H9 (cell line): ENCODE measurements at places on chromosomes 2 and 18.

- DNase-seq = no peak
These were observed 1751.3 kb upstream of the LRRTM1 start for GRCh38 chr2:82055846-82056245.

DNA sequence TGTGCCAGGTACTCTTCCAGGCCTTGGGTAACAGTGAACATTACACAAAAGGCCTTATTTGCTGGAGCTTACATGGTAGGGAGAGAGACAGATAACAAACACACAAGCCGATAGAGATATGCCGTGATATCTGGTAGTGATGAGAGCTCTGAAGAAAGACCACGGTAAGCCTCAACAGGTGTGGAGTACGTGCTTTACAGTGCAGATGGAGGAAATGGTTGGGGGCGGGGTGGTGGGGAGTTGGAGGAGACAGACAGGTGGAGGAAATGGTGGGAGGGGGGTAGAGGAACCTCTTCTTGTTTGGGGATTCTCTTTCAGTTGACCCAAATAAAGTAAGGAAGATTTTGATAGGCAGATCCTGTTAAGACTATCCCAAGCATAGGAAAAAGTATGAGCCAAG, 141.1 kb upstream of the ALPP start:
- DNase-seq = no peak

DNA sequence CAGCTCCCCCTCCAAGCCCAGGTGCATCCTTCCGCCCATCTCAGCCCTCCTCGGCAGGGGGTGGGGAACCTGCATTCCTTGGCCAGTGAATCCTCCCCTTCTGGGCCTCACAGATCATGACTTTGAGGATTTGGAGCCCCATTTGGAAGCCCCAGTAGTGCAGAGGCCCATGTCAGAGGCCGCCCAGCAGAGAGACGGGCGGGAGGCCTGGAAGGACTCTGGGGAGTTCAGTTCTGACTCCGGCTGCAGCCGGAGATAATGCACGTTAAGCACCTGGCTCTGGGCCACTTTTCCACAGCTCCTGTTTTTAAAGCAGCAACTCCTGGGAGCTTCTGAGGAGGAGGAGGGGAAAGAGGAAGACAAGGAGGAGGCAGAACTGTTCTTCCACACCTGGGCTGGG, 14.9 kb downstream of the ATOH8 start:
- DNase-seq = no peak

DNA sequence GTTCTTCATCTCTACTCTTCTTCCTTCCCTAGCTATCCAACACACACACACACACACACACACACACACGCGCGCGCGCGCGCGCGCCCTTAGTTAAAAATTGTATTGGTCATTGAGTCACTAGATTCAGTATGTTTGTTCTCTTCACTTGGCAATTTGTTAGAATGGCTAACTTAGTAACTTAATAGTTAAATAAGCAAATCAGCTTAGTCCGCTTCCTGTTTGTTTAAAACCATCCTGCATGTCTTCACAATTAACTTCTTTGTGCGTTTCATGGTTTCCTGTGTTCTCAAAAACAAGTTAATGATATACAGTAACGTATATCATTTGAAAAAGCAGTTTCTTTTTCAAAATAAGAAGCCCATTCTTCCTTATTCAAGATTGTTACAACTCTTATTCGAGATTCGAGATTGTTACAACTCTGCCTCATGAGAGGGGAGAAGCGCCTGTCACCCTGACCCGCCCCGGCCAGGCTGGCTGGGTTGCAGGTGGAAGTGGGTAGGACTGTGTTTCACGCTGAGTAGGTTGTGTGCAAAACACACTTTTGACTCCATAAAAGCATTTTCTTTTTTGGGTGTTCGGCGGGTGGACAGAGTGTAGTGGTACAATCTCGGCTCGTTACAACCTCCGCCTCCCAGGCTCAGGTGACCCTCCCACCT, 9.5 kb upstream of the CNNM3 start:
- DNase-seq = no peak

- DNase-seq = no peak
These were observed 59.3 kb upstream of the TCF4 start for GRCh38 chr18:55647331-55647730.

DNA sequence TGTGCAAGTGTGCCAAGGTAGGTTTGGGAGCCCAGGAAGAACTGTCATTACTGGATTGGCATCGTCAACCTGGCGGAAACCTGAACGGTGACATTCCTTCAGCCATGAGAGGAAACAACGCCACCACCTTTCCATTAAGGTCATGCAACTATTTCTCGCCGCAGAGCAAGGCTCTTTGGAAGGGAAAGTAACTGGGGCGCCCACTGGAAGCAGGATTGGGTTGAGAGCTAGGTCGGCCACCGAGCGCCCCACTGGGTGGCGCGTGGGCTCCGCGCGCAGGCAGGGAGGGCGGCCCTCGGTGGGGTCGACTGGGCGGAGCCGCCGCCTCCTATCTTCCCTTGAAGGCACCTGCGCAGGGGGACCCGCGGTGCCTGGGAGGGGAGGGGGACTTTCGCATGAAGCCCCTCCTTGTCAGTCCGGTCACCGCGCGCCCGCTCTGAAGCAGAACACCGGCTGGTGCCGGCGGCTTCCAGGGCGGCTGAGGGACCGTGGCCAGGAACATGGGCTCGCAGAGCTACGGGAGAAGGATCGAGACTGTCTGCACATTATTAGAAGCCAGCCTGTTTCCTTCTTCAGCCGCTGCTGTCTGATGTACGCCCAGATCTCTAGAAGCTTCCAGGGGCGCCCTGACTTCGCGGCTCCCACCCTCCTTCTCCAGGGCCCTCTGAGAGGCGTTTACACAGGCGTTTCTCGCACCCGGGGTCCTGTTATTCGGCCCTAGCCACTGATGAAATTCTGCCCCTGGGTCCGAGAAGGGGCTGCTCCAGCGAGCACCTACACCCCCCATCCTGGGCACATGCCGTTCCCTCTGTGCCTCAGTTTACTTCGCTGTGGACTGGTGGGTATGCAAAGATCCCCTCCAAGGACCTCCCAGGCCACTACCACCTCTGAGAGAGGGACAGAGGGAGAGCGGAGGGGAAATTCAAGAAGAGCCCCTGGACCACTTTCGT, 27.3 kb upstream of the MAL start:
- DNase-seq = peak; percentile 37

GRCh38 chr18:44290366-44290977, 390.2 kb upstream of the SETBP1 start:
- DNase-seq = no peak

- no peak for DNase-seq
These were observed 34.2 kb downstream of the NPAS2 start for GRCh38 chr2:100853909-100854810.

DNA sequence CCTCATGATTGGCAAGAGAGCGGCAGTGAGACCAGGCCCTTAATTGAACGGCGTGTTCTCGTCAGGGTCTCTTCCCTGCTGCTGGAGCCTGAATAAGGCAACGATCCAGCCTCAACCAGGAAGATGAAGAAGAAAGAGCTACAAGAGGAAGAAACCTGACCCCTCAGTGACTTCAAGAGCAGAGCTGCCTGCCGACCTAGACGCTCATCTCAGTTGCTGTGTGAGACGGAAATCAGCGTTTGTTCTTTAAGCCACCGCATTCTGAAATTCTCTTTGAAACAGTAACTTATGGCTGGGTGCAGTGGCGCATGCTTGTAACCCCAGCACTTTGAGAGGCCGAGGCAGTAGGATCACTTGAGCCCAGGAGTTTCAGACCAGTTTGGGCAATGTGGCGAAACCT, 29.6 kb upstream of the KCNG3 start:
- peak; percentile 39 for DNase-seq

DNA sequence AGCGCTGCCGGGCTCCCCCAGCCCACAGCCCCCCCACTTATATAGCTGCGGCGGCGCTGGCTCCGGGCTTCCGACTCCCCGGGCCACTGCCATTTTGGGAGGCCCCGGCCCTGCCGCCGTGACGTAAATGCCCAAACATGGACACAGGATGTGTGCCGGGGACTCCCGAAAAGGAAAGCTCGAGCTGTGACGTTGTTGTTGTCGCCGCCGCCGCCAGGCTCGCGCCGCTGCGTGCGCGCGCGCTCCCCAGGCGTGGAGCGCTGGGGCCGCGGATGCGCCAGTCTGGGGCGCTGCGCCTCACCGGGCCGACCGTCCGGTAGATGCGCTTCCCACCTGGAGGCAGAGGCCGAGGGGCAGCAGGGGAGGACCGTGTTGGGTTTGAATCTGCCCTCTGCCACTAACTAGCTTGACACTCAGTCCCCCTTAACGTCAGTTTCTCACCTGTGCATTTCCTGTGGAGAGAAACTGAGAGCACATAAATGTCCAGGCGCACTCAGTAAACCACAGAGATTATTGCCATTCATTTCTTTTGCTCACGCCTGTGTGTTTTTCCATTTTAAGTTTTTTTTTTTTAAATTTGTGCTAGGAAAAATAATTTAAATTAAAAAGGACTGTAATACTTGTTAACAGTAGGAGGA, at the start of gene EGR4:
Gene EGR4, minus strand, starts transcription at position 15 of the 638 bp plus-strand sequence. CDS start 231 bp downstream, outside the sequence.
- peak; percentile 94 for DNase-seq

DNA sequence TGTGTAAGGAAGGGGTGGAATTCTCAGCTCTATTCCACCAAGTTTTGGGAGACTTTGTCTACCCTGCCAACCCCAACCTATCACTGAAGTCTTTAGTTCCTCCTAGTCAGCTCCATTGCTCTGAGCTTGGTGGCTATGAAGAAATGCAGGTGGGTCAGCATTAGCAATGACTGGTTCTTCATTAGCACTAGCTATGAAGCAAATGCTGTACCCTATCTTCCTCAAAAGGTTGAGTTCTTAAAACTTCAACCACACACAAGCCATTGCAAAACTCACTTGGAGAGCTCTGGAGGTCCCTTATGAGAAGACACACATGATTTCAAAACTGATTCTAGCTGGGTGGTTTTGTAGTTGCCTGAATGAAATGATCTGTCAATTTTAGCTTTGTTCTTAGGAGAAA, 193.8 kb downstream of the IKZF2 start:
- DNase-seq = no peak

- DNase-seq = no peak
These were observed 126.3 kb downstream of the XRCC5 start for GRCh38 chr2:216235462-216235861.

GRCh38 chr2:199130501-199130900, 327.2 kb downstream of the SATB2 start:
- DNase-seq = no peak

DNA sequence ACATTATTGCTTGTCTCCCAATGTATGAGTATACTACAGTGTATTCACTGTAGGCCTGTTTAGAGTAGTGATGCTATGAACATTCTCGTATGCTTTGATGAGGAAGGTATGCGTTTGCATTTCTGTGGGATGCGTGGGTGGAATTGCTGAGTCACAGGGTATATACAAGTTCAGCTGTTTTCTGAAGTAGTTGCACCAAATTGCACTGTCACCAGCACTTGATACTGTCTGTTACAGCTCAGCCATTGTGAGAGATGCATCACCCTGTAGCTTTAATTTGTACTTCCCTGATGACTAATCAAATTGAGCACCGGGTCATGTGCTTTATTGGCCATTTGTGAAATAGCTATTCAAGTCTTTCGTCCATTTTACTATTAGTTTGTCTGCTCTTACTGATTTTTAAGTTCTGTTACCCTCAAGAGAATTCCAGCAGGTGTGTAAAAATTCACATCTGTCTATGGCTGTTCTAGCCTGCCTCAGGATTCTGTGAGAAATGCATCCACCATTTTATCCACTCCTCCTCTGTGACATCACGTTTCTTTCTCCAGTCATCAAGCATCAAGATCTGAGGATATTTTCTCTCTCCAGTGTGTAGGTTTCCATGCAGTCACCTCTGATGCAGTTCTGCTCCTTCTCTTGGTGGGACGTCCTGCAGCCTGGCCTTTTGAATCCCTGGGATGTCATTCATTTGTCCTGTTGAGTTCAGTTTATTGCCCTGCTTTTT, 72.5 kb downstream of the DGKD start:
- no peak for DNase-seq

DNA sequence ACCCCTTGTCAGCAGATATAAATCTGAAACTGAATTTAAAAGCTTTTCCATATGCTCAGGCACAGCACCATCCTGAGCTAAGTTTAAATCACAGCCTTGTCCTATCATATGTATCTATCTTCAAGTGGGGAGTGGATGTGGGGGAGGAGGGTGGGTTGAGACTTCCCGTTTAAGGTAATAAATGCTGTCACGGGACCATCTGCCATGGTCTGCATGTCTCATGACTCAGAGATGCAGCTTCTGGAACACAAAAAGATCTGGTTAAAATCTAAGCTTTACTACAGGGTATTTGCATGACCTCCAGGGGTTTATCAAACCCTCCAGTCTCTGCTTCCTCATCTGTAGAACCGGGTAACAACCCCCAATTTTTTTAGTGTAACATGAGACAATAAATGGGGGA, 377.7 kb upstream of the ST6GAL2 start:
- no peak for DNase-seq

DNA sequence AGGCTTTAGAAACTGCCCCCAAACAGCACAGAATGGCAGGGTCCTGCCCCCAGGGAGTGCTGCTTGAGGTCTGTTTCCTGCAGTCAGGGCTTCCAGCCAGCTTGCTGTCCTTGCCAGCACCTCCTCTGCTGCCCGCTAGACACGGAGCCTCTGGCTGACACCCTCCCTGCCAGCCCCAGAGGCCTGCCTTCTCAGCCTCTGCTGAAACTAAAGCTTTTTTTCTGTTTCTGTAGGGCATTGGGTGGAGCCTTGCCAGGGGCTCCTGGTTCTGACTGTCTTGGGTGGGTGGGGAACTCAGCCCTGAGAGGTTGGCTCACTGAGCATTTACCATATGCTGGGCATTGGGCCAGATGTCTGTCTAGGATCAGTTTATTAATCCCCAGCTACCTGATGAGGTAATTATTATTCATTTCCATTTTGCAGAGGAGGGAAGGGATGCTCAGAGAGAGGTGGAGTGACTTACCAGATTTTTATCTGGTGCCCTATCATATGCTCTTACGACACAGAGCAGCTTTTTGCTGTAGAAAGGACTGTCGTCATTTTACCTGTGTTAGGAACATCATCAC, 35.4 kb downstream of the INPP4A start:
- no peak for DNase-seq

GRCh38 chr2:20604951-20605381, 45.9 kb downstream of the HS1BP3 start:
- no peak for DNase-seq

DNA sequence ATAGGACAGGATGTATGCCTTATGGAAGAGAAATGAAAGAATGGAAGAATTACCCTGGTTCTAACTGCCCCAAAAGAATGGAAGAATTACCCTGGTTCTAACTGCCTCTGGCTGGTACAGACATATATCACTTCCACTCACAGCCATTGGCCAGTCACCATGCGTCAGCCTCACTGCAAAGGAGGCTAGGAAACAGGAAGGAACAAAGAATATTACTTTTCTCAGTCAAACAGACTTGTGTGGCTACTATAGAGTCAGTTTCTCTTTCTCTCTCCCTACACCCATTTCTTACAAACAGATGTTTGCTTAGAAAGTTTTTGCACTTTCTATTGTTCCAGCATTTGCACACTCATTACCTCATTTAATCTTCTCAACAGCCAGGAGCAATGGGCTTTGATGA, 1111.1 kb upstream of the KLHL29 start:
- DNase-seq = no peak

- DNase-seq = no peak
These were observed 2.8 kb downstream of the NPAS2 start for GRCh38 chr2:100822587-100823248.
